Non-pigmented ciliary epithelial cell (primary cell): ENCODE measurements at places on chromosomes 16 and 17.

DNA sequence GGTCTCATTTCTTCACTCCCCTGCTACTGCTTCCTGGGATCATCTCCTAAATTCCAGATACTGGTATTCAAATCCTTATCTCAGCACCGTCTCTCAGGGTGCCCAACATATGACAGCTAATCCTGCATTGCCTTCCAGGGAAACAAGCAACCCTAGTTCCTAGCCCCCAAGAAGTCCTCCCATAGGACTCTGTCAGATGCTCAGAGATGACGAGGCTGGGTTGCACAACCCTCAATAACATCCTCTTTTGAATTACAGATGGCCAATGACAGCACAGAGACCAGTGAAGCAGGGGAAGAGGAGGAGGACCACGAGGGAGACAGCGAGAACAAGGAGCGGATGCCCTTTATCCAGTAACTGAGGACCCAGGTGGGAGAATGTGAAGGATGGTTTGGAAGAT is 45.0 kb upstream of the CLEC3A start:
- no peak for DNase-seq

GRCh38 chr16:17831330-17831729 is 360.6 kb upstream of the XYLT1 start:
- no peak for DNase-seq

DNA sequence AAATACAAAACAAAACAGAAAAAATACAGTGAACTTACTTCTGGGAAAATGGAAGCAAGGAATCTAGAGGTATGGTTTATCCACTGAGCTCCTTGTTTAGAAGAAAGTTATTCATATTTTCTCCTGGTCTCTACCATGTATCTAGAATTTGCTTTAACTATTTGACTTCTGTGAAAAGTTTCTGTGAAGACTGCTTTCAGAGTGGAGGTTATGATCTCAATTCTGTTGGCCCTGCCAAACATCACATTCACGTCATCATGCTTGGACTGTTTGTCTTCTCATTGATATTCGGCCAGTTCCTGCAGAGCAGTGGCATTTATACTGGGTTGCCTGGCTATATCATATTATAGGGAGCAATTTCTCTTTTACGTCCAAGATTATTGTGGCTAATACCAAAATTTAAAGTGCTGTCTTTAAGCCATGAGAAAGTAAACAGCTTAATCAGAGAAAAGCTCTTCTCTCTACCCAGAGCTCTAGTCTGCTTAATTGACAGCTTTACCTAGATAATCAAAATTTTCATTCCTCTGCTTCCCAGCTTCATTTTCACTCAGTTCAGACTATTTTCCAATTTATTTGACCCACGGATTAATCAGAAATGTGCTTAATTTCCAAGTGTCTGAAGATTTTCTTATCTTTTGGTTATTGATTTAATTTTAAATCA is at the start of gene ABCA8:
ABCA8 (minus strand) TSS at position 212 of the 661 bp plus-strand sequence. CDS start 13,358 bp downstream, outside the sequence.
- DNase-seq, result peak; percentile 20

DNA sequence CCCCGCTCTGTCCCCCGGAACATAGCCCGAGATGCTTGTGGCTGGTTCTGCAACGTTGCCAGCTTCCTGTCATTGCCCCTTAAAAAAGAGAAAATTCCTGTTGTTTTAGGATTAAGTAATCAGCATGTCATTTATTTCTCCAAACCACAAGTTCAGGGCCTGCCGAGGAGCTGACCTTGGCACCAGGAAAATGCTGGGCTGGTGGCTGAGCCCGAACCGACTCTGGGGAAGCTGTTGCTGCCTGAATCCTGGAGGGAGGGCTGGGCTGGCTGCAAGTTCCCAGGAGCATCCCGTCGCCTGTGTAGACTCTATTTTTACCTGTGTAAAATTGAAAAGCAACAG is 130.9 kb upstream of the FOXF1 start:
- no peak for DNase-seq

DNA sequence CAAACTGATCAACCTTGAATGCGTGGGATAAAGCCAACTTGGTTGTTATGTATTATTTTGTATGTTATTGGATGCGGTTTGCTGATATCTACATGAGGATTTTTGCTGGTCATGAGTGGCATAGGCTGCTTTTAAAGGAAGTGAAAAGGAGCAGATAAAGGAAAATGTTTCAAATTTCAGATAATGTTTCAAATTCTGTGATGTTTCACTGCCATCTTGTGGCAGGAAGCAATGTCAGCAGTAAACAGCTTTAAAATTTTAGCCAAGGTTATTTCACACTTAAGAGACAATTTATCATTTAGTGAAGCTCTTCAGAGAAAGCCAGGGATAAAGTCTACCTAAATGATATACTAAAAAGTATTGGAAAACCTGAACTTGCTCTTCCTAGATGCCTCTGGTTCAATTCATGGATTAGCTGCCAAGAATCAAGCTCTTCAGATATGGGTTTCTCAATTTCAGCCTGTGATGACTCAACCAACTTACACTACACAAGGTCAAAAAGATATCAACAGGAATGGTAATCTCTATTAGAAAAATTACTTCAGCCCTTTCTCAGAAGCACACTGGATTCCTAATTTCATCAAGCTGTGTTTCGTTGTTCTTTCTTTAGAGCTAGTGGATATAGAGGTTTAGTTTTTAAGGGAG is 136.0 kb upstream of the C17orf78 start:
- no peak for DNase-seq

DNA sequence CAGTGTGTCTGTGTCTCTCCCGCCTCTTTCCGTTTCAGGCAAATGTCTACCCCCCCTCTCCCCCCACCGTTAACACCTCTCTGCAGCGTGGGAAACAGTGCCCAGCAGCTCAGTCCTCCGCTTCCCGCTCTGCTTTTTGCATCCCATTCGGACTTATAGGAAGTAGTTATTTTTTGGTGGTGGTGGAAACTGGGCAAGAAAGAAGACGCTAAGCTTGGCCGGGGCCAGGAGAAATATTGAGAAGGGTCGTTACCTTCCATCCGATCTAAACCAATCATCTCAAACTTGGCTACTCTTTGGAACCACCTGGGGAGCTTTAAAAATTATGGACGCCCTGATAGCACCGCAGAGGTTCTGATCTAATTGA is 499 bp upstream of the HLF start:
- no peak for DNase-seq

DNA sequence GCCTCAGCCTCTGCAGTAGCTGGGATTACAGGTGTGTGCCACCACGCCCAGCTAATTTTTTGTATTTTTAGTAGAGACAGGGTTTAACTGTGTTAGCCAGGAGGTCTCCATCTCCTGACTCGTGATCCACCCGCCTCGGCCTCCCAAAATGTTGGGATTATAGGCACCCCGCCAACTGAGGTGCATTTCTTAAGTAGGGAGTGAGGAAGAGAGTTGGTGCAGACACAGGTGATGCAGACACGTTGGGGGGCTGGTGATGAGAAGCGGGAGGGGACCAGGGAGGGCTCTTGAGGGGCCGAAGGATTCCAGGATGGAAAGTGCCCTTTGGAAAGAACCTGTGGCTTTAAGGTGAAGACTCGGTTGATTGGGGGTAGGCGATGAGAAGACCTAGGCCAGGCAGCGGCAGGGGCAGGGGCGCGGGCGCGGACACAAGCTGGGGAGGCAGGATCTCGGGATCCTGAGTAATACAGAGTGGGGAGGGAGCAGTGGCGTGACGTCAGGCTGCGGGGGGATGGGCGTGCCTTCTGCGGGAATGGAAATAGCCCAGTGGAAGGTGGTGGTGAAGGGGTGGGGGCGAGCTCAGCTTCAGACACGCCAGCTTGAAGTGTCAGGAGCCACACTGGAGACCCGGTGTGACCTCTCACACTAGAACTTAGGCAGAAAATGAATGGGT is 2.5 kb upstream of the ATP6V0C start:
- DNase-seq, result no peak

- DNase-seq, result no peak
Measured at GRCh38 chr16:17437127-17437720, 33.5 kb downstream of the XYLT1 start.

- no peak for DNase-seq
Measured at GRCh38 chr17:2388020-2388682, 12.7 kb downstream of the MNT start.

GRCh38 chr17:6599364-6599763 is 41.1 kb downstream of the KIAA0753 start:
- no peak for DNase-seq

DNA sequence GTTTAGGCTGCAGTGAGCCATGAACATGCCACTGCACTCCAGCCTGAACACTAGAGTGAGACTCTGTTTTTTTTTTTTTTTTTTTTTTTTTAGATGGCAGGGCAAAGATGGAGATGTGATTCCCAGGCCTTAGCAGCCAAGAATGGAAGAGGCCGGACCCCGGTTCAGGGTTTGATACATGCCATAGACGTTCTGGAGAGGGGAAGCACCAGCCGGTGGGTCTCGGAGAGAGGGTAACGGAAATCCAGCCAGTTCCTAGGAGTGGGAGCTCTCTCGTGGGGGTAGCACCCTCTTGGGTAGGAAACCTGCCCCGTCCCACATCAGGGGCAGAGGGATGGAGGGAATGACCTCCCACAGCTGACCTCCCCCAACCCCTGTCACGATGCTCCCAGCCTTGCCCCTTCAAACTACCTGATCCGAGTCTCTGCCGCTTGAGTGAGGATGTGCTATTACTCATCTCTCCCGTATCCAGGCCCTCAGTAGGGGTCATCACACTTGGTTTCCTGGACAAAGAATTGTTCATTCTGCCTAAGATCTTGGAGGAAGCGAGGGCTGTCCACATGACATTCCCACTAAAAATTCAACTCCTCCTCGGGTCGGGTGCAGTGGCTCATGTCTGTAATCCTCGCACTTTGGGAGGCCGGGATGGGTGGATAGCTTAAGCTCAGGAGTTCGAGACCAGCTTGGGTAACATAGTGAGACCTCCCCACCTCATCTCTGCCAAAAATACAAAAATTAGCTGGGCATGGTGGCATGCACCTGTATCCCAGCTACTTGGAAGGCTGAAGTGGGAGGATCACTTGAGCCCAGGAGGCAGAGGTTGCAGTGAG is 47.3 kb downstream of the MIS12 start:
- no peak for DNase-seq

DNA sequence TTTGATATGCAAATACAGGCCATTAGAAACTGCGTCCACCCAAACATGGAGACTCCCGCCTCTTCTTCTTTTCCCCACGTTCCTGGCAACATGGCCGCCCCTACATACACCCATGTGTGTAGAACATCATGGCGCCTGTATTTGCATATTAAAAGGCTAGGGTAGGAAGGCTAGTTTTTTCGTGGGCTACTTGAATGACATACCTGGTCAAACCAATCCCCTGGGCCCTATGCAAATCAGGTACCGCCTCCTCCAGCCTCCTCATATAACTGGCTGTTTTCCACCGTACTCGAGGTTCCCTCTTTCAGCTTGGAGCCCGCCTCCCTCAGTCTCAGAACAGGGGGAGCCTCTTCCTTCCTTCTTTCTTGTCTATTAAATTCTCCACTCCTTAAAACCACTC is 840 bp upstream of the CD300LB start:
- no peak for DNase-seq

- no peak for DNase-seq
Measured at GRCh38 chr17:19744922-19745757, 3.0 kb downstream of the ALDH3A1 start.

- DNase-seq, result no peak
Measured at GRCh38 chr16:30521873-30522641, 4.3 kb downstream of the ZNF768 start.

DNA sequence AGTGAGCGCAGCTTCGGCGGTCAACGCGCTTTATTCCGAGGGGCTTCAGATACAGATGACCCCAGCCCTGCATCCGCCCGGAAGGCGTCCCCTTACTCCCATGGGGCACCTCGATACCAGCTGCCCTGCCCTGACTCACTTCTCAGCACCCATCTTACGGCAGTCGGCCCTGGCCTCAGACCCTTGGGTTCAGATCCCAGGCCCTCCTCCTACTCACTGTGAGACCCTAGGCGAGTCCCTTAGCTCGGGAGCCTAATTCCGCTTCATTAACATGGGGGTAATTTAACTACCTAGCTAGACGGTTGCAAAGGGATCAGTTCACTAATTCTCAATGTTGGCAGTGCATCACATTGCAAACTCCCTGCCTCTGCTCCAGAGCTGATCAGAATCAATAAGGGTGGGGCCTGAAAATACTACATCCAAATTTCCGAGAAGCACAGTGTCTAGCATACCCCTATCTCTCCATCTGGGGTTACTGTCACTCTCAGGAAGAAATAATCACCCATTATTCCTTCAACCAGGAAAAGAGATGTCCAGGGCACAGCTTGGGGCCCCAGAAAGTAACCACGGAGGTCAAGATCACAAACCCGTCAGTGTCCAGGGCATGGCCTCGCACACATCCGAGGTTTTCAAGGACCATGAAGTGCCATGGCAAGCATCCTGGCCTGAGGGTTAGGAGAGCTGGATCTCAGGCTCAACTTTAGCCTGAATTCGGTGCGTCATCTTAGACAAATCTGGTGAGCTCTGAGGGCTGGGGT is 415 bp upstream of the FLOT2 start:
- DNase-seq, result no peak

- DNase-seq, result no peak
Measured at GRCh38 chr17:41975099-41976083, 8.8 kb downstream of the CNP start.

DNA sequence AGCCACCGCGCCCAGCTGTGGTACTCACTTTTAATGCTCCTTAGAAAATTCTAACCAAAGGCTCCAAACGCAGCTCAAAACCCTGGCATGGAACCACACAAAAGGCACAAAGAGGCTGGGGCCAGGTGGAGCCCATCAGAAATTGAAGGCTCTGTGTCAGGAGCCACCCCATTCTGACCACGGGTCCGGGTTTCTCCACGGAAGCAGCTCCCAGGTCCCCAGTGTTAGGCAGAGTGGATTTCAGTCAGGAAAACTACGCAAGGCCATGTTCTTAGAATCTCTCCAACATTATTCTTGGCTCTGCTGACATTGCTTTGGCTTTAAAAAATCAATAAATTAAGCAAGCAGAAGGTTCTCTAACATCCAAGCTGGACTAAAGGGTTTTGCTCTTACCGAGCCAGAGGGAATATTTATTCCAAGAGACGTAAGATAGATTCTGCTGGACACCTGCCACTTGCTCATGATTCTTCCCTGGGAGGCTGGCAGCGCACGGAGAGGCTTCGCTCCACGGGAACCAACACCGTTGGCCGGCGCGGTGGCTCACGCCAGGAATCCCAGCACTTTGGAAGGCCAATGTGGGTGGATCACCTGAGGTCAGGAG is 93.5 kb downstream of the NXN start:
- DNase-seq, result no peak

GRCh38 chr17:56326001-56326359 is 172.7 kb downstream of the ANKFN1 start:
- DNase-seq, result no peak

DNA sequence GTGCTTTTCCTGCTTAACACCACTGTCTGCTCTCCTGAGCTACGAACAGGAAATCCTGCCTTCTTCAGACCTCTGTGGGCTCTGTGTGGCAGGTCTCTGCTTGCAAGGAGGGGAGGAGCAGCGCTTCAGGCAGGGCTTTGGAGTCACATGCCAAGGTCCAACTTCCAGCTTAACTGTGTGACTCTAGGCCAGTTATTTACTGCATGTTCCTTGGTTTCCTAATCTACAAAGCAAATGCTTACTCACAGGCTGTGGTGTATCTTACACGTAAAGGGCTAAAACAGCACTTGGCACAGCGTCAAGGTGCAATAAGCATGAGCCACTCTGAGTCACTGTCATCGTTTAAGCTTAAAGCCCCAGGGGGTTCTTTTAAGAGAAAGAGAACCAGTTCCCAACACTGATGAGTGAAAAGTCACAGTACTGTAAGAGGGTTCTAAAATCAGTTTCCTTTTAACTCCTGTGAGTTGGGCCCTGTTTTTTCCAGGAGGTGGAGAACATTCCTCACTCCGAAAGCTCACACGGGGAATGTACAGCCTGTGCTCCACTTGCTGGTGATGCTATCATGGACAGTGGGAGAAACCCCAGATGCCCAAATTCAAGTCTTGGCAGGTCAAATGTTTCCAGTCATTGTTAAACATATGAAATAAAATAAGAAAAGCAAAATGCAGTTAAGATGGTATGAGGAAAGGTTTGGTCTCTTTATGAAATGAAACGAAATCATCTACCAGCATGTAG is 54.1 kb upstream of the BCAR1 start:
- DNase-seq, result peak; percentile 100
